ENCODE measurements at places on chromosomes 16 and 17.

DNA sequence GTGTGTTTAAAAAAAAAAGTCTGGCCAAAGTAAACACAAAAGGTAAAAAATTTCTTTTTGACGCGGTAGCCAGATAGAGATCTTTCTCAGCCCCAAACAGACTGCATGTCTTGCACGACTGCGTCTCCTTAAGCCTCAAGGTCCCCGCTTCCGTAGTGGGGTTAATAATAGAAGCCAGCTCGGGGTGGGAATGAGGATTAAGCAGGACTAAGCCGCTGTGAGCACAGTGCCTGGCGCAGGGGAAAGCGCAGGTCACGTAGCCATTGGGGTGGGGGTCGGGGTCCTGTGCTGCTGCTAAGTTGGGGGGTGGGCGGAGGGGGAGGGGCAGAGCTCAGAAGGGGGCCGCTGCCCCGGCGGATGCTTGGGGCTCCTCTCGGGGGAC lies 521 bp downstream of the GGA2 start:
- no peak for DNase-seq

DNA sequence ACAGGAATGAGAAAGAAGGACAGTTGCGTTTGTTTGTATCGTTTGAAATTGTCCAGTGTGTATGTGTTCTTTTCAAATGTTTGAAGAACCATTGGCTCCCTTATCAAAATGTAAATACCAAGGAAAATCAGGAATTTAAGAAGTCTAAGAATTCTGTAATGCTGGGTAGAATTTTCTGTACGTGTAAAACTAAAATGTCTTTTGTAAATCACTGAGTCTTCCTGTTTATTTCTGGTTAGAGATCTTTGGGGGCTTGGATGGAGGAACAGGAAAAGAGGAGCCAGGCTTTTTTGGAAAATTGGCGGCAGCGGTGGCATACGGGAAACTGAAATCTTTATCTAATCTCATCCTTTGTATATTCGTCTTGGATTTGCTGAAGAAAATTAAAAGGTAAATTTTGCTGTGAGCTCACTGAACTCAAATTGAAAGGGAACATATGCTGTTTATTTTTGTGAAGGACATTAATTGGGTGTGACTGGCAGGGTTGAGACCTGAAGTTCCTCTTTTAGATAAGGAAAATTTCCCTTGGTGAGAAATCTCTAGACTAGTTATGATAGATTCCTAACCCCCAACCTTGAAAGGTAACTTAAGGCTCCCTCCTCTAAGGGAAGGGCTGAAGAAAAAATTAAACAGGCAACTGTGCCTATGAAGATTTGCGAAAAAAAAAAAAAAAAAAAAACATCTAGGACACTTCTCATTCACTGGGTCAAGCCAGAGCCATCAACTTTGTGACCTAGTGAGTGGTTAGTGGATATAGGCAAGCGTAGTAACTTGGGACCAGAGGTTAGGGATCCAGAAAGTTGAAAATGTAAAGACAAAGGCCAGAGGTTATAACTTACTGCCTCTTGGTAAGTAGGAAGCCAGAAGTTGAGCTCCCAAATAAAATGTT lies 10.8 kb downstream of the TAT start:
- no peak for DNase-seq

DNA sequence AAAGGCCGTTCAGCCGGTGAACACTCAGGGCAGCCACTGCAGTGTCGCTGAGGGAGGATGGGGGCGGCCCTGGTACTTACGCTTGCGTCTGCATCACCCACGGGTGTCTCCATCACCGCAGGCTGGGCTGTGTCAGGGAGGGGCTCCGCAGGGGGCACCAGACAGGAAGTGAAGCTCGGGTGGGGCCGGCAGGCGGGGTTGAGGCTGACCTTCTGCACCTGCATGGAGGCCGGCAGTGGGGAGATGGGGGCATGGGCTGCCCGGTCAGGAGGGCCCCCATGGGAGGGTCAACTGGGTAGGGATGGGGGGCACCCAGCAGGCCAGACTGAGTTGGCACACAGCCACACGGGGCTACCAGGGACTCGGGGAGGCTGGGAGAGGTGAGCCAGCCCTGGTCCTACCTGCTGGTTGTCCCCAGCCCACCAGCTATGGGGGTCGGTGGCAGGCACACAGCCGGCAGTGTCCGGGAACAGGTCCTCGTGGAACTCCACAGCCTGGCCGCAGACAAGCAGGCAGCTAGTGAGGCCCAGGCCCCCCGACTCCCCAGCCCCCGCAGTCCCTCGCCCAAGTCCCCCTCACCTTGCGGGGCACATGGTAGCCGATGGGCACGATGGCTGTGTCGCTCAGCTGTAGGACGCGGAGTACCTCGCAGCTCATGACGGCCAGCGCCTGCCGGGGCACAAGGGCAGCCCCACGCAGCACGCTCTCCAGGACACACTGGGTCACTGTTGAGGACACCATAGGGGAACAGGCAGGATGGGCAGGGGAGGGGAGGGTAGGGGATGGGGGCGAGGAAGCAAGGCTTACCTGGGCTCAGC lies 7.2 kb upstream of the VASN start:
- no peak for DNase-seq

- no peak for DNase-seq
Observed at GRCh38 chr16:52783616-52784015, 236.7 kb upstream of the TOX3 start.

DNA sequence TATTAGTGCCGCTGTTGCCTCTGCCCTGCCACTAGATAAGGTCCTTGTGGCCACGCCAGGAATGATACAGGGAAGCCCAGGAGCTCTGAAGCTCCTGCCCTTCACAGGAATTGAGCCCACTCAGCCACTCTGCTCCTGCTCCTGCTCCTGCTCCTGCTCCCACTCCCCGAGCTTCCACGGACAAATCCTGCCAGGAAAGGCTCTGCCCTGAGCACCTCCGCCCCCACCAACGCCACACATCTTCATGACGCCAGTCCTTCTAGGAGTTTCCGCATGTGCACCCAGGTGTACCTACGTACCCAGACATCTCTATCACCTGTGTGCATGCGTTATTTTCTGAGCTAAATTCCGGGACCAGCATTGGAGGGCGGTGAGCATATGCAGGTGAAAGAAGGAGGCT lies 369.1 kb downstream of the C16orf95 start:
- DNase-seq: no peak

All from stimulated activated CD4-positive, alpha-beta T cell treated with anti-CD3 and anti-CD28 coated beads, Interleukin-1b, Interleukin-23, amount 100 ng/mL, for 24 hours (primary cell).